ENCODE measurements at places on chromosomes 1 and 21. TPM values are rescaled to one million over a fixed set of nuclear protein-coding genes. Genes with fewer than 3 reads are reported as not detected.

PEA15 gene
- total RNA-seq = 25.3 TPM

PERM1 gene
- total RNA-seq = 0.20 TPM

- no peak for ATAC-seq
Observed at GRCh38 chr1:218604217-218604616, 259.1 kb downstream of the TGFB2 start.

DNA sequence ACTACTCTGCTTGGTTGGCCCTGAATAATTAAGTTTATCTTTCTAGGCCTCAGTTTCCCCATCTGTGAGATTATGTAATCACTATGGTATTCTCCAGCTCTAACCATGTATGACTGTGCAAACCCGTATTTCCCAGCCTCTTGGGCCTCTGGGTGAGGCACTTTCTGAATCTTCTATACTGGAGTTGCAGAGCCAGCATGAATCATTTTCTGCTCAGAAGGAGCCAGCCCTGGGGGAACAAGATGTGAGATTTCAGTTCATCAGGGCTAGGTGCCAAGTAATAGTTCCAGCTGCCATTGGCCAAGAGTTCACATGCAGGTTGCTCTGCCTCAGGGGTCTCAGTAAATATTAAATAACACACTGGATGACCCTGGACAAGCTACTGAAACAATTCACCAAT is 47.7 kb upstream of the USP24 start:
- ATAC-seq = peak; percentile 32

DNA sequence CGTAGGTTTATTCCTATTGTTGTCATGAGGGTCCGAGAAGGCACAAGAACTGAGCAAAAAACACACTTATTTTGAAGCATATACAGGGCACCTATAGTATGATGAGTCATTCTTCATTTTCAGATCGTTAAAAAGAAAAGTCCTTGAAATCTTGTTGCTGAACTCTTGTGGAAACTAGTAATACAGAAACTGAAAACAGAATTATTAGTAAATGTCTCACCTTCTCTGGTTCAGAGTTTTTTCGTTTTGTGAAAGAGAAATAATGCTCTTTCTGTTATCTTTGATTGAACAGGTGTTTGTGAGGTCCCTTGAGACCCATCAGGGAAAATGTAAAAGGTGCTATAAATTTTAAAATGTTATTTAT is 102.0 kb upstream of the COA6 start:
- no peak for ATAC-seq

Measured in motor neuron (in vitro differentiated cells).